ENCODE measurements at places on chromosomes 11 and 22.

- no peaks in the 10 kb centered on the region for H3K4me1 ChIP-seq
- no peak overlapping the region for H3K4me3 ChIP-seq
- H3K27me3 ChIP-seq: no peaks in the 10 kb centered on the region
These were observed 27.9 kb downstream of the FSHB start for GRCh38 chr11:30258679-30259078.

- H3K4me3 ChIP-seq: no peak overlapping the region
- peaks cover 3% of the 10 kb centered on the region for H3K27me3 ChIP-seq
- no peaks in the 10 kb centered on the region for H3K4me1 ChIP-seq
These were observed 296.8 kb downstream of the RAB38 start for GRCh38 chr11:87878373-87878825.

DNA sequence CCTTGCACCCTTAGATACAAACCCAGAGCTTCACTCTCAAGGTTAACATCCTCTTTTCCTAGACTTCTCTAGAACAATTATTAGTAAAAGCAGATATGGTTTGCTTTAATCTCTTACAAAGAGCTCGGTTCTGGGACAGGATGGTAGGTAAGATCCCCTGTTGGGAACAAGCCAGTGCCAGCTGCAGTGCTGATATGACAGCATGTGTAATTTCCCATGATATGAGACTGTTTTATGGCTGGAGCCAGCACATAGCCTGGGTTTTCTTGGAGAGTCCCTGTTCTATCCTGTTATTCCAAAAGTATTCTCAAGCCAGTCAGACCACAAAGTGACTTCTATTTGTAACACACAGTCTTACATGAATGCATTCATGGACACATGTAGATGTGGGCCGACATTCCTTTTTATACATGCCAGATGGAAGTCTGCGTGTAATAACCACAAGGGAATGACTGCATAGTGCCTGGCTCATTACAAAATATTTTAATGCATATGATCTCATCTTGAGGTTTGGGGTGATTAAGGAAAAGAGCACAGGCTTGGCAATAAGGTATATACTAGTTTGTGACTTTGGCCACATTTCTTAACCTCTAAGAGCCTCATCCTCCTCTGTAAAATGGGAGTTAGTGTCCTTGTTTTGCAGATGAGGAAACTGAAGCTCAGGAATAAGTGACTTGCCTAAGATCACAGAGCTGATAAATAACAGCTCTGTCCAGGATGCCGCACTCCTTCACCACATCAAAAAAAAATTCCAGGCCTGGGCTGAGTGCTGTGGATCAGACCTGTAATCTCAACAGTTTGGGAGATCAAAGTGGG, 21.8 kb downstream of the CLMP start:
- no peak overlapping the region for H3K27ac ChIP-seq
- no peaks in the 10 kb centered on the region for H3K27me3 ChIP-seq
- no peaks in the 10 kb centered on the region for H3K36me3 ChIP-seq
- H3K4me3 ChIP-seq: no peak overlapping the region
- DNase-seq: no peak
- no peaks in the 10 kb centered on the region for H3K4me1 ChIP-seq

DNA sequence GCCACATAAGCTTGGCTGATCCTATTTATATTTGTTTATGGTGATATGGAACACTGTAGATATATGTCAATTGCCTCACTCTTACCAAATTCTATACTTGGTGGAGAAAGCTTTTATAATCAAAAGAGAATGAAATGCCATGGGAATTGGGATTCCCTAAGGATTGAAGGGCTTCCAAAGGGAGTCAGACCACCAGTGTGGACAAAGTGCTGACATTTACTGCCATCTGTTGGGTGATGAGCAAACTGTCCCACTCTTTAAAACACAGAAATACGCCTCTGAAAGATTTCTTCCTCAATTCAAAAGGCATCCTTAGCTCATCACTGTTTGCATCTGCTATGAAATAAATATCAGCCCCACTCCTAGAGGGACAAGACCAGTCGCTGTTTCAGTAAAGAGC, 7.1 kb downstream of the SLC1A2 start:
- H3K27ac ChIP-seq: no peak overlapping the region
- H3K4me1 ChIP-seq: no peaks in the 10 kb centered on the region
- no peaks in the 10 kb centered on the region for H3K27me3 ChIP-seq
- DNase-seq: no peak
- no peak overlapping the region for H3K4me3 ChIP-seq
- H3K36me3 ChIP-seq: no peaks in the 10 kb centered on the region

DNA sequence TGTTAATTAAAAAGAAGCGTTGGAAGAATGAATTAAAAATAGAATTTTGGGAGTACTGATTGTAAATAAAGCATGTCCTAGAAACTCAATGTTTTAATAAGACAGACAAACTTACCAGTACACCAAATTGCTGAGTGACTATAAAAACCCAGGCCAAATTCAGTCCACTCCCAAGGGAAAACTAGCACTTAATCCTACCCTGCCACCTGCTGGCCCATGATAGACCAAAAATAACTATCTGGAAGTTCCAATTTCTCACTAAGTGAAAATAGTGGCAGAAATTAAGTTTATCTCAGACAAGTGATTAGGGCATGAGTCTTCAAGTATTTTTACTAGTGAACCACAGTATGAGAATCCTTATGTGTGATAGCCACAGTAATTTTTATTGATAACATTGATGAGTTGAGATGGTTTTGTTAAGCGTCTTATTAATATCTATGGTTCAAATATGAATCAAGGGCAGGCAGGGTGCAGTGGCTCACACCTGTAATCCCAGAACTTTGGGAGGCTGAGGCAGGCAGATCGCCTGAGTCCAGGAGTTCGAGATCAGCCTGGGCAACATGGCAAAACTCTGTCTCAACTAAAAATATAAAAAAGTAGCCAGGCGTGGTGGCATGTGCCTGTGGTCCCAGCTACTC, 9.8 kb upstream of the DDX10 start:
- H3K27me3 ChIP-seq: no peaks in the 10 kb centered on the region
- H3K27ac ChIP-seq: no peak overlapping the region
- DNase-seq: no peak
- H3K36me3 ChIP-seq: no peaks in the 10 kb centered on the region
- no peak overlapping the region for H3K4me3 ChIP-seq

GRCh38 chr22:26271427-26271826, 102.2 kb downstream of the SEZ6L start:
- H3K4me3 ChIP-seq: no peak overlapping the region
- H3K27me3 ChIP-seq: peaks cover 13% of the 10 kb centered on the region
- H3K36me3 ChIP-seq: no peaks in the 10 kb centered on the region
- no peaks in the 10 kb centered on the region for H3K4me1 ChIP-seq
- H3K27ac ChIP-seq: no peak overlapping the region
- no peak for DNase-seq

- H3K27me3 ChIP-seq: no peaks in the 10 kb centered on the region
- H3K4me1 ChIP-seq: no peaks in the 10 kb centered on the region
- H3K27ac ChIP-seq: no peak overlapping the region
- DNase-seq: no peak
- no peak overlapping the region for H3K4me3 ChIP-seq
- no peaks in the 10 kb centered on the region for H3K36me3 ChIP-seq
These were observed 38.4 kb upstream of the CWF19L2 start for GRCh38 chr11:107496011-107496410.

DNA sequence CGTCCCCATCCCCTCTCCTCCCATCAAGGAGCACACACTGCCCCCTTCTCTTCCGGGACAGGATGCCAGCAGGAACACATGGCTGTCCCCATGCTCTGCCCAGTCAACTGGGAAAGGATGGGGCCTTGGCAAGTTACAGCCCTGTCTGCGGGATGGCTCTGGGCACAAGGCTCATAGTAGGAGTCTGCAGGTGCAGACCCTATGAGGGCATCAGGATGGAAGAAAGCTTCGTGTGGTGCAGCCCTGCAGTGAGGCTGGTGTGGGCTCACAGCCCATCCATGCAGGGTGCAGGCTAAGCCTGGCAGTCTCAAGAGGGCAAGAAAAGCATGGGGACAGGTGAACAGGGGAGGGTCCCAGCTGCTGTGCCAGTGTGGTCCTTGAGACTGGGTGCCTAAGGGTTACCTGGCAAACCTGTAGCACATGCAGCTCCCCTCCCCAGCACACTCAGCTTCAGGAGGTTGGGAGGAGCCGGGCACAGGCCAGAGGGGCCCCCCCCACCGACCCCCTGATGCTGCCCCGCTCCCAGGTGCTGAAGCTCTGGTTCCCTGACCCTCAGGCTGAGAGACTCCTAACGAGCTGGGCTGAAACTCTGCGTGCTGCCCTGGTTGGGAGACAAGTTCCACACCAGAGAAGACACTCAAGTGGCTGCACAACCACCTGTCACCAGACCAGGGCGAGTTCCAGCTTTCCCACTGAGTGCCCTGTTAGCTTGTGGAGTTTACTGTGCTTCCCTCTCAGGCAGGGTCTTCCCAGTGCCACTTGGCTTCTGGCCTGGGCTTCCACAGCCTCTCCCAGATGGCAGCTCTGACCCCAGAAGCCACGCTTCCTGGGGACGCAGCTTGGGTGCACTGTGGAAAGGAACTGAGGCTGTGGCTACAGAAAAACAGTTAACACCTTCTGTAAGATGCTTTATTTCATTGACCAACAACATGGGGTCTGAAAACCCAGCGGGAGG, 3.3 kb upstream of the SCARF2 start:
- no peaks in the 10 kb centered on the region for H3K36me3 ChIP-seq
- peaks cover 16% of the 10 kb centered on the region for H3K27me3 ChIP-seq
- H3K4me1 ChIP-seq: peaks cover 5% of the 10 kb centered on the region
- no peak for DNase-seq
- no peak overlapping the region for H3K27ac ChIP-seq
- H3K4me3 ChIP-seq: no peak overlapping the region

DNA sequence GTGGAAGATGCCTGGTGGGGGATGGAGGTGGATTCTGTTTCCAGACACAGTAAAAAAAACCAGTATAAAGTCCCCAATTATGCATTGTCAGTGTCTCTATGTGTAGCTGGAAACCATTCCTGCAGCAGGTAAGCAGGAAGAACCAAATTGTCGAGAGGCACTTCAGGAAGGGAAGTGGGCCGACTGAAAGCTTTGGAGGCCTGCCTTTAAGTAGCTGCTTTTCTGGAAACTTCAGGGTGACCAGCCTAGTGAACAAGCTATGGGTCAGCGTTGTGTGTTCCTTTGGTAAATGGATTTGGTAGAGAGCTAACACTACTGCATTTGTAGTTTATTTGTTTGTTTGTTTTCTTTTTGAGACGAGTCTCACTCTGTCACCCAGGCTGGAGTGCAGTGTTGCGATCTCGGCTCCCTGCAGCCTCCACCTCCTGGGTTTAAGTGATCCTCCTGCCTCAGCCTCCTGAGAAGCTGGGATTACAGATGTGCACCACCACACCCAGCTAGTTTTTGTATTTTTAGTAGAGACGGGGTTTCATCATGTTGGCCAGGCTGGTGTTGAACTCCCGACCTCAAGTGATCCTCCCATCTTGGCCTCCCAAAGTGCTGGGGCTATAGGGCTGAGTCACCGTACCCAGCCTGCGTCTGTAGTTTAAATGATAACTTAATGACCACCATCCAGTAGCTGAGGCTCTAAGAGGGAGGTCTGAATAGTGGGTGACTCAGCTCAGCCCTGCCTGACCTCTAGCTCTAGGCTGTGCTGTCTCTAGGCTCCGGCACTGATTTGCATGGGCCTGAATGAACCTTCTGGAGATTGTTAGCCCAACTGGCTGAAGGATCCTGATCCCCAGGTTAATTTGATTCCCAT, 12.8 kb downstream of the PTPRJ start:
- H3K36me3 ChIP-seq: no peaks in the 10 kb centered on the region
- peaks cover 13% of the 10 kb centered on the region for H3K4me1 ChIP-seq
- no peaks in the 10 kb centered on the region for H3K27me3 ChIP-seq
- no peak for DNase-seq

GRCh38 chr22:50049299-50050195, 8.6 kb downstream of the TTLL8 start:
- H3K27ac ChIP-seq: no peak overlapping the region
- no peak for DNase-seq
- no peaks in the 10 kb centered on the region for H3K36me3 ChIP-seq
- H3K27me3 ChIP-seq: peaks cover 38% of the 10 kb centered on the region

- H3K36me3 ChIP-seq: no peaks in the 10 kb centered on the region
- H3K27ac ChIP-seq: no peak overlapping the region
- peaks cover 5% of the 10 kb centered on the region for H3K27me3 ChIP-seq
- H3K4me3 ChIP-seq: no peak overlapping the region
These were observed 3.9 kb downstream of the ABTB2 start for GRCh38 chr11:34353881-34354280.

DNA sequence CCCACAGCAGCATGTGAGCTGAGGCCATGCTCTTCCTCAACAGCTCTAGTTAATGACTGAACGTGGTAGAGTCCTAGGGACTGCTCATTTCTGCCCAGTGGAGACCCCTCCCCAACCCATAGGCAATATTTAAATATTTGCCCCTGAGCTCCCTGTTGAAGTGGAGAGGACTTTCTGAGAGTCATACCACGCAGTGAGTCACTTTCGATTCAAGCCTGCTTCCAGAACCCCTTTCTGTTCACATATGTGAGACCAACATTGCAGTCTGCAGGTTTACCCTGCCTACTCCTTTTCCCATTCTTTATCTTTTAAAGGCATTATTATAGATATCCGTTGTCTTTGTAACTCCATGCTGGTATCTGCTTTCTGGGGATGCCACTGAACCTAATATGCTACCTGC, 946.3 kb downstream of the JRKL start:
- H3K4me3 ChIP-seq: no peak overlapping the region
- no peak overlapping the region for H3K27ac ChIP-seq
- no peaks in the 10 kb centered on the region for H3K27me3 ChIP-seq
- no peak for DNase-seq
- no peaks in the 10 kb centered on the region for H3K4me1 ChIP-seq

- H3K27me3 ChIP-seq: no peaks in the 10 kb centered on the region
- no peak overlapping the region for H3K4me3 ChIP-seq
- H3K36me3 ChIP-seq: no peaks in the 10 kb centered on the region
- H3K4me1 ChIP-seq: no peaks in the 10 kb centered on the region
- no peak overlapping the region for H3K27ac ChIP-seq
- no peak for DNase-seq
These were observed 1178.0 kb downstream of the JRKL start for GRCh38 chr11:97567801-97568200.

GRCh38 chr11:46363031-46363407, 15.8 kb downstream of the DGKZ start:
- peaks cover 53% of the 10 kb centered on the region for H3K4me1 ChIP-seq
- H3K4me3 ChIP-seq: peak overlapping the region; percentile 76
- peaks cover 17% of the 10 kb centered on the region for H3K36me3 ChIP-seq
- H3K27me3 ChIP-seq: no peaks in the 10 kb centered on the region
- peak overlapping the region; percentile 98 for H3K27ac ChIP-seq
- DNase-seq: peak; percentile 84

DNA sequence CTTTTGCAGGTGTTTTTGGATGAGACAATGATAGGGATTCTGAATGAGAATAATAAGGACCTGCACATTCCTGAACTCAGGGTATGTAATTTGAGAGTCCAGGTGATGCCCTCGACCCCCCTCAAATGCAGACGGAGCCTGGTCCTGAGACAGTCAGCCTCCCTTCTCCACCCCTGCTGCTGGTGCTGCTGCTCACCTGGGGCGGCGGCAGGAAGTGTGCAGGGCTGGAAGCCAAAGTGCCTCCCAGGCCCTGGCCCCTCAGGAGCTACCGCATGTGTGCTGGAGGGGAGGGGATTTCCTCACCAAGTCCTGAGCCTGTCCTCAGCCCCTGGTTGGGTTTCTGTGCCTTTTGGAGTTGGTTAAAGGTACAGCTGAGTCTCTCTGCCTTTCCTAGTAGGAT, 19.0 kb upstream of the GLB1L2 start:
- no peak overlapping the region for H3K27ac ChIP-seq
- no peak for DNase-seq
- H3K4me3 ChIP-seq: no peak overlapping the region
- H3K27me3 ChIP-seq: no peaks in the 10 kb centered on the region
- no peaks in the 10 kb centered on the region for H3K4me1 ChIP-seq
- no peaks in the 10 kb centered on the region for H3K36me3 ChIP-seq

GRCh38 chr11:94219771-94220170, 84.6 kb upstream of the IZUMO1R start:
- H3K27ac ChIP-seq: no peak overlapping the region
- H3K36me3 ChIP-seq: no peaks in the 10 kb centered on the region
- no peaks in the 10 kb centered on the region for H3K27me3 ChIP-seq
- H3K4me3 ChIP-seq: no peak overlapping the region
- no peaks in the 10 kb centered on the region for H3K4me1 ChIP-seq
- DNase-seq: no peak
